ENCODE measurements at places on chromosomes 3 and 15.
A peak's percentile ranks its signal among the peaks of the same experiment; 100 is the strongest.

DNA sequence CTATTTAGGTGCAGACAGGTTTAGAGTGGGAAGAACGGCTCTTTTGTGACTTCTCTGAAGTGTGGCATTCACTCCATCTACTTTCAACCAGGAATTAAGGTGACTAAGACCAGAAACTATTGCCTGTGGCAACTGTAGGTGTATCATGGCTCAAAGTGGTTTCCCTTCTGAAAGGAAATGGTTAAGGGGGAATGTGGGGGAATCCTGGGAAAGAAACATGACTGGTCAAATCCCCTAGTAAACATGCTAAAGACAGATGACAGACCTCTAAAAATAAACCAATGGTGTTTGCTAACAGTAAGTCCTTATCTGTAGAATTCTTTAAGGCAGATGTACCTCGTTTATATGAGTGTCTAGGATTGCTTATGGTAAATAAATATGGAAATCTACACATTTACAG lies 56.9 kb downstream of the MEGF11 start:
- DNase-seq, result no peak

DNA sequence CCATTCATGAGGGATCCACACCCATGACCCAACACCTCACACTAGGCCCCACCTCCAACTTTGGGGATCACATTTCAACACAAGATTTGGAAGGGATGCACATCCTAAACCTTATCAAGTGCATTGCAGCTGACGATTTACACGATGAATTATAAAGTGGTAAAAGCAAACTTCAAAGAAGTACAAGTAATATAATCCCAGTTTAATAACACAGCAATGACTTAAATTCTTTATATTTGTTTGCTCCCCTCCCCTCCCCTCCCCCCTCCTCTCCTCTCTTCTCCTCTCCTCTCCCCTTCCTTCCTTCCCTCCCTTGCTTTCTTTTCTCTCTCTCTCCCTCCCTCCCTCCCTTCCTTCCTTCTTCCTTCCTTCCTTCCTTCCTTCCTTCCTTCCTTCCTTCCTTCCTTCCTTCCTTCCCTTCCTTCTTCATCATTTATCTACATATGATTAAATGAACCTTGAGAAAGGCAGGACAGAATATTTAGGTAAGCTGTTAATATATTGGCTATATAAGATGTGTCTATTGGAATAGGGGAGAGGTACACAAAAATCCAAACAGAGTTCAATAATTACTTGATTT lies 46.3 kb upstream of the CLSTN2 start:
- no peak for DNase-seq

- DNase-seq, result no peak
Measured at GRCh38 chr3:107825556-107825955, 265.3 kb downstream of the CD47 start.

DNA sequence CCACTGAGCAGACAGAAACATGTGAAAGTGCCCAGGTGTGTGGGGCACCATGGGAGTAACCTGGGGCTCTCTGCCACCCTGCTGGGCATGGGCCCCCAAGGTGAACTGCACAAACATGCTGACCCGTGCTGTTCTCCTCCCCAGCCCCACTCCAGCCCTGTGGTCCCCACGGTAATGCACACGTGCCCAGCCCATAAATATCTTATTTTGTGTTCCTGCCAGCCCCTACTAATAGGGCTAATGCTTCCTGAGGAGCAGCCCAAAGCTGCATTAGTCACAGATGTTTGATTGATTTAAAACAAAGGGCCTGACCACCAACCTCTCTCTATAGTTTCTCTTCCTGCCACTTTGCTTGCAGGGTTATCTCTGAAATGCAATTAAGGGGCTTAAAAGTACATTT lies 95.4 kb downstream of the ABHD5 start:
- no peak for DNase-seq

- DNase-seq, result no peak
Measured at GRCh38 chr3:43959498-43960447, 269.0 kb downstream of the ABHD5 start.

DNA sequence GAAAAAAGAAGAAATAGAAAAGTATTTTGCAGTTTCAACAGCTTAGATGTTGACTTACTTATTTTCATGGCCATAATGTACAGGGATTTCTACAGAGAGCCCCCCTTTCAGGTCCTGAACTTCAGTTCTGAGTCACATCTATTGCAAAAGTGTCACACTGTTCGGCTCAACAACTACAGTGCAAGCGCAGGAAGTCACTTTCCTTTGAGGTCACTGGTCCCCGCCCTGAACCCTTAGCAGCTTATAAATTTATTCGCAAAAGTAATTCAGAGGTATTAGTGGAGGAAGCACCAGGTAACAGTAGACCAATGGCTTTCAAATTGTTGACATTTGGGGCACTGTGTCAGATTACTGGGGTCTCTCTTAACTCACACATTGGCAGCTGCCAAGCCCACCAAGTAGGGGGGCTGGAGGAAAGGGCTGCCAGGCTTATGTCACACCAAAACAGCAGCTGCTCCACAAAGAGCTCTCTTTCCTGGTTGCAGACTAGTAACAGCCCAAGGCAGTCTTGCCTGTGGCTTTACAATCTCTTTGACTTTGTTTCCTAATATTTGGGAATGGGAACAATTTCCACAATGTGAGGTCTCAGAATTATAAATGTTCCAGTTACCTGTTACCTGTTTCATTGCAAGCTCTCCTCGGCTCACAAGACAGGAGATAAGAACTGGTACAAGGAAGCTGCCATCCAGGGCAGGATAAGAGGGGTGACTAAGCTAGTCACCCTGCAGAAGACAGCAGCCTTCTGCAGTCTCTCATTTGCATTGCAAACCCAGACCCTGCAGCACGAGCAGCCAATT lies 130.2 kb upstream of the STRIT1 start:
- DNase-seq, result no peak

DNA sequence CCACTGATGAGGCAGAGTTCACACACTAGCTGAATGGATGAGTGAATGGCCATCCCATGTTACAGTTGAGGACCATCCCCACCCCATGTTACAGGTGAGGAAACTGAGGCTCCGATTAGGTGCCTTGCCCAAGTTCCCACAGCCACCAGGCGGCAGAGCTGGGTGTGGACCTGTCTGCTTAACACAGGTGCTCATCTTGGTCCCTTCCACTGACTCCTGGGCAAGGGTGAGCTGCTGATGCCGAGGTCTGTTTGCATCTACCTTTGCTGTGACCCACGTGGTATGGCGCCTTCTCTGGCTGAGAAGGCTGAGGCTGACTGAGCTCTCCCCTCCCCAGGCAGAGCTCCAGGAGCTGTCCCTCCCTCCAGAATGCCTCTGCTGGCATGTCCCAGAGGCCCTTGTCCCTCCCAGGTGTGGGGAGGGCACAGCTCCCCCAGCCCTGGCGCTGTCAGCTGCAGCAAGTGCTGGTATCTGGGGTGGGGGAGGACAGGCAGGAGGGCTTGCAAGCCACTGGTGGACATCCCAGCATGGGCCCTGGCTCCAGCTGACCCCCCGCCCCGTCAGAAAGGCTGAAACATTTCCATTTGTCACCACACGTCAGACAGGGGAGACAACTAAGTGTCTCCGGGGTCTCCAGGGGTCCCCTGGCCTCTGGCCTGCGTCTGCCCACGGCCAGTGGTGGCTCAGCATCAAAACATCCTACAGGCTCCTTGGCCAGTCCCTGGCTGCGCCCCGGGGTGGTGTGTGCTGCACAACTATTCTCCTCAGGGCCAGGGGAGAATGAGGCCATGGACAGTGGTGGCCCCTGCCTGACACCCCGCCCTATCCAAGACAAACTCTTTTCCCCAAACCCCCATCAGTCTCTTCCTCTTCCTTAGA lies 105.4 kb downstream of the ADCY5 start:
- DNase-seq, result no peak

- DNase-seq, result no peak
Measured at GRCh38 chr3:151425627-151426340, 35.1 kb downstream of the IGSF10 start.

GRCh38 chr15:82922737-82923136 lies 29.8 kb downstream of the HOMER2 start:
- DNase-seq, result no peak

DNA sequence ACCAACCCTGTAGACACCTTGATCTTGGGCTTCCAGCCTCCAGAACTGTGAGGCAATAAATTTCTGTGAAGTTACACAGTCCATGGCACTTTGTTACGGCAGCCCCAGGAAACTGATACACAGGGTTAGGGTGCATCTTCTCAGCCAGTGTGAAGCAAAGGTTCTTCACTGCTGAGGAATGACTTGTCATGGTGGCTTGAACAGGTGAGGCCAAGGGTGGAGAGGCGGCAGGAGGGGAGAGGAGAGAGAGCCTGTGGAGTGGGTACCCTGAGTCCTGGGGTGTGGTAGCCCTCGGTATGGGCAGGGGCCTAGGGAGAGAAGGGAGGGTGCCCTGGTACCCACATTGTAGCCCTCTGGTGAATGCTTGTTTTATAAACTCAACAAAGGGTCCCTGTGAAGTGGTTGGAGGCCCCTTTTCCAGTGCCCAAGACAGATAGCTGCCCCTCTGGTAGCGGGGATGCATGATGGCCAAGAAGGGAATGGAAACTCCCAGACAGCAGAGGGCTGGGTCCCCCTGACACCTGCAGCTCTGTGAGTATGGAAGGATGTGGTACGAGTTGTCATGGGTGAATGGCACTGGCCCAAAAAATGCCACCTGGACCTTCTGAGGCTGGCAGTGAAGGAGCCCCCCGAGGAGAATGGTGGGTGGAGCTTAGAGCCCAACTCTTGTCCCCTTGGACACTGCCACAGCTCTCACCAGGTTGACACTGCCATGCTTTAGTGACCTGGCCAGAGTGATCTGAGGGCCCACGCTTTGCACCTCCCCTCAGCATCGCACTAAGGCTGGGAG lies 49.6 kb downstream of the SPSB4 start:
- DNase-seq, result no peak

DNA sequence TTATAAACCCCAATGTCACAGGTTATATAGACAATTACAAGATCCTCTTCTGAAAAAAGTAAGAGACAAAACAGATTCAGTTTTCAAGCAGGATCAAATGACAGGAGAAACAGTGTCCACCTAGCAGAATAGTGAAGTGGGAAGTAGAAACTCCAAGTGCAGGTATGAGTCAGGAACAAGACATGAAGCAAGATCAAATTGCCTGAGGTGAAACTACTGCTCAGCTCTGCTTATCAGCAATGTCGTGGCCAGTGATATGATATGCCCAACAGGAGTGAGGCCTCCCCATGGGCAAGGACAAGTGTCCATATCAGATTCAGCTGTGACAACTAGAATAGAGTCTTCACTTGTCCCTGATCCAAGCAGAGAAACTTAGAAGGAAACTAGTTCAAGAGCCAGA lies 100.0 kb downstream of the ZMAT3 start:
- DNase-seq, result no peak

DNA sequence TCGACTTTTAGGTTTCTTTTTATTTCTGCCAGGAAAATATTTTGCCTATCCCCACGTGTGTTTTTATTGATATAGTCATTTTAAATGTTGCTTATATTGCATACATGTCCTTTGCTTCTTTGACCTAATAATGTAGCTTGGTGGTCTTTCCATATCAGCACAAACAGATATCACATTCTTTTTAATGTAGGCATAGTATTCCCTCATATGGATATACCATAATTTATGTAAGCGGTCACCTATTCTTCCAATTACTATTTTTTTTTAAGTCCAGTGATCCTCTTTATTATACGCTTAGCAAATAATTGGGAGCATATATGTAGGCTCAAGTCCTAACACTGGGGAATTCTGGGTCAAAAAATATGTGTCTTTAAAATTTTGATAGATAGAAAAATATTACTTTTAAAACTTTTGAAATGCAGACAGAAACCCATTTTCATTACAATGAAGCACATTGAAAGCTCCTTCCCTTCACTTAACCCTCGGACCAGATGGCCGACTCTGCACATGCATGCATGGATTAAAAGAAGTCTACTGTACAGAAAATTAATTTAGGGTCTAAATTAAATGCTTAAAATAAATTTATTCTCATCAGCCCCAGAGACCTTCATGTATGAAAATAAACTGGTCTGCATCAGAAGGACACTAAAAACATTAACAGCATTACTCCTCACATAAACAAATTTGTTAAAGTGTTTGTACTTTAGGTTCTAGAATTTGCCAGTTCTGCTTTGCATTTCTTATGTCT lies 90.5 kb upstream of the LIMD1 start:
- no peak for DNase-seq

- no peak for DNase-seq
Measured at GRCh38 chr15:64478863-64479262, 18.5 kb downstream of the ZNF609 start.

DNA sequence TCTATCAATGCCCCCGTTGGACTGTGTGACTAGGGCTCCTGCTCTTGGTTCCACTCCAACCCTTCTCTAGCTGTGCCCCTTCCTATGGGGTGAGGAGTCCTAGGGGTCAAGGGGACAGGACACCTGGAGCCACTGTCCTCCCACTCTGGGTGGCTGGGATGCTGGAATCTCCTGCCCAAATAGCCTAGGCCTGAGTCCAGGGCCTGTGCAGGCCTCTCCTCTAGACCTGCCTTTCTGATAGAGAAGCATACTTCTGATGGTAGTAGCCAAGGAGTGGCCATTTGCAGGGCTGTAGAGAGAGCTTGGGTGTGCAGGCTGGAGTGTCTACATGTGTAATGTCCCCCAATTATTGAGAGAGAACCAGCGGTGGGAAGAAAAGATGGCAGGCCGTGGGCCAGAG lies 54.2 kb downstream of the ITGA11 start:
- DNase-seq, result no peak

DNA sequence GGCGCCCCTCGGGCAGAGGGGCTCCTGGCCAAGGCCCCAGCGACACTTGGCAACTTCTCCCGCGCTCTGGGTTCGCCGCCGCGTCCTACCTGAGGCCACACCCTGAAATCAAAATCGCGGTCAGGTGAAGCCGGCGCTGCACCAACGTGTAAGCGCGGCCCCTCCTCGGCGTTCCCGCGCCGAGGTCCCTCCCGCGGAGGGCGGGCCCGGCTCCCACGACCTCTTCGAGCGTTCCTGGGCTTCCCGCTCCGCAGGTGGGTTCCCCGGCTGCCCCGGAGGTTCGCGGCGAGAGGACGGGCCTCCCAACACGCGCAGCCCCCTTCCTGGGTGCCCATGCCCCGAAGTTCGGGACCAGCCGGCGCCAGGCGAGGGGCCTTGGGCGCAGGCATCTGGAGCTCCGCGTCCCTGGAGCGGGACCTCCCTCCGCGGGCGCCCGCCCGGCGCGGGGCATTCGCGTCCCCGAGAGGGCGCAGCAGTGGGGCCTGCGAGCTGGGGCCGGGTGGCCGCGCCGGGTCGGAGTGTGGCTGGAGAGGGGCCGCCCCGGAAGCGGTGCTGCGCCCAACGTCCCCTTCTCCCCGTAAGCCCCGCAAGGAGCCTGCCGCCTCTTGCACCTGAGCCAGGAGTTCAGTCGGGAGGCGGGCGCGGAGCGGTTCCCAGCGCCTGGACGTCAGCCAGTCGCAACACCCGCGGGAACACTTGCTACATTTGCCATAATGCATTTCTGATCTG lies 13.7 kb downstream of the PAK6 start:
- no peak for DNase-seq

DNA sequence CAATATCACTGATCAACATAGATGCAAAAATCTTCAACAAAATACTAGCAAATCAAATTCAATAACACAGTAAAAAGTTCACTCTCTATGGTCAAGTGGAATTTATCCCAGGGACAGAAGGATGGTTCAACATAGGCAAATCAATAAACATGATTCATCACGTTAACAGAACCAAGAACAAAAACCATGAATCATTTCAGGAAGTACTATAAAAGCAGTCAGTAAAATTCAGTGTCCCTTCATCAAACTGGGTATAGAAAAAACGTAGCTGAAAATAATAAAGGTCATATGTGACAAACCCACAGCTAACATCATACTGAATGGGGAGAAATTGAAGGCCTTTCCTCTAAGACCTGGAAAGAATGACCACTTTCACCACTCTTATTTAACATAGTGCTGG lies 172.1 kb downstream of the POLR2M start:
- DNase-seq, result peak; percentile 15
